K562 (cell line): ENCODE measurements at places on chromosomes 7 and 10. TPM values are rescaled to one million over a fixed set of nuclear protein-coding genes. Genes with fewer than 3 reads are reported as not detected.

Gene TMEM270
- total RNA-seq = not detected in 2 replicates

DNA sequence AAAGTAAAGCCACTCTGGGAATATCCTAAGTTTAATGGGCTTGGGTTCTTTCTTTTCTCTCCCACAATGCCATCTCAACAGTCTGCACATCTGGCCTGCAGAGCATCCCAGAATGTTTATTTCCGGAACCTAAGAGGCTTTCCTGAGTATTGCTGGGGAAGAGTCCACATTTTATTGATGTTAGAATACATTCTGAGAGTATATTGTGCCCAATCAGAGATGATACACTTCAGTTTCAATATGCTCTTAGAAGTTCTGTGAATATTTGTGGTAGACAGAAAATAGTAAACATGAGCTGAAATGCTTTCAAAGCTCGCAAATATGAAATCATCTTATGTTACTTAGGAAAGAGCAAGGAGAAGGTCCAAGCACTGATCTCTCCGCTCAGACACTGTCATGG is 200.6 kb downstream of the TWIST1 start:
- DNase-seq = no peak

DNA sequence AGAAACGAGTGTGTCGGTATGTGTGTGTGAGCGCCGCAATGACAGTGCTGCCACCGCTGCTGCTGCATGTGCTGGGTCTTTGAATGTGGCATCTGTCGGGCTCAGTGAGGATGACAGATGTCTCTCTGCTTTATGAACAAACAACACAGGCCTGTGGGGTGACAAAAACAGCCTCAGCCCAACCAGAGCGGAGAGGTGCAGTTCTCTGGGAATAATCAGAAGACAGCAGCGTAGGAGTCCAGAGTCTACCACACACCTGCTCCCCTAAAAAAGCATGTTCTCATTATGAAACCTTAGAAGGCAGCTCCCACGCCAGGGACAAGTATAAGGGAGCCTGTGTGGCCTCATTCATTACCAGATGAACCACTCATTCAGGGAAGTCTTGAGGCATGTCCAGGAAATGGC is 278.3 kb downstream of the KCNMA1 start:
- DNase-seq = no peak

Gene RBM48
- 13.1 and 13.8 TPM in 2 replicates for total RNA-seq

DNA sequence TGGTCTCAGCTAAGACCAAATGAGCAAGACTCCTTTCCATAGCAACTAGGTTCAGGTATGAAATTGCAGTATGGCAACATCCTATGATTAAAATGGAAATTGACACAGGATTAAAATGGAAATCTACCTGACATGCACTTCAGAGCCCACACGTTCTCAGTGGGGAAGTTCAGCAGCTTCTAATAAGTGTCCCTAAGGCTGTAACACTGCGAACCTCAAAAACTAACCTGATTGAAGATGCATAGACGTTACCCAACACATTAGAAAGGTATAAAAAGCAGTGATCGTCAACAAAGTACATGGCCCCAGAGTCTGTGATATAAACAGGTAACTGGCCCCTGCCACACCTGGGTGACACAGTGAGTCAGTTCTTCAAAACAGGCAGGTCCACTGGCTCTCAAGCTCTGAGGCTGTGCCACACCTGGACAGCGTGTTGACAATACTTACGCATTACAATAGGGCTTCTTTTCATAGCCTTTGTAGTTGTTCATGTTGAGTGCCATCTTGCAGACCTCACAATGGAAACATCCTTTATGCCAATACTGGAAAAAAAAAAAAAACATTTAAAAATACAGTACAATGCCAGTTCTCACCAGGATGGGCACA is 274.9 kb upstream of the NEBL start:
- DNase-seq = no peak

DNA sequence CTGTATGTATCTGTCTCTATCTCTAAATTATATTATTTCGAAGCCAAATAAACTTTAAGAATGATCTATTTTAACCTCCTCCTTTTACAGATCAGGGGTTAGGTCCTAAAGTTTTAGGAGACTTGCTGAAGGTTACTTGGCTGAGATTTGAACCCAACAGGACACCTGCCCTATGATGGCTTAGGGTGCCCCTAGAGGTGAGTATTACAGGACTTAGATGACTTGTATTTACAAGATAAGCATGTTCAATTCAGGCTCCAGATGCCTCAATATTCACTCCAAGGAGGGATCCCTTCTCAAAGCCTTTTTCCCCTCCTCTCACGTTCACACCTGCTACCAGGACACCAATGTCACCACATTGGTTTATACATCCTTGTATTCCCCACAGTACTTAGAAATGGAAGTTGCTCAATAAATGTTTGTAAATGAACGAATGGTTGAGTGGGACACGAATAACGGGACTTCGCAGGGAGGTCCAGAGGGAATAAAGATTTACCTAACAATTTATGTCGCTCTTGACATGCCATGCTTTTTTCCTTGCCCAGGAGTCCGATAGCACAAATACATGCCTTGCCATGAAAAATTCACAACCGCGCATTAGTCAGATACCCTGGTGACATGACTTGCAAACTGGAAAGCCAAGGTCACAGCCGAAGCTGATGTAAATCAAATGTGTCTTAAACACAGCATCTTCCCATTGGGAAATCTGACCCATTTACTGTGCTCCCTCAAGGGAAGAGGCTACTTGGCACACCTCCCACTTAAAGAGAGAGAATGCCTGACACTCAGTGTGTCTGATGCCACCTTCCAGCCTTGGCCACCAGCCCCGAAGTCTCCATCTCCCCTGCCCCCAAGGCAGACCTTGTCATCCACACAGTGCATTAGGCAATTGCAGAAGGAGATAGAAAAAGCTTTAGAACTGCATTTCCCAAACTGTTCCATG is 872.2 kb upstream of the AUTS2 start:
- DNase-seq = no peak

- no peak for DNase-seq
Observed at GRCh38 chr10:79273604-79274003, 73.7 kb upstream of the PPIF start.

Gene FAM25A
- total RNA-seq = not detected in 2 replicates

DNA sequence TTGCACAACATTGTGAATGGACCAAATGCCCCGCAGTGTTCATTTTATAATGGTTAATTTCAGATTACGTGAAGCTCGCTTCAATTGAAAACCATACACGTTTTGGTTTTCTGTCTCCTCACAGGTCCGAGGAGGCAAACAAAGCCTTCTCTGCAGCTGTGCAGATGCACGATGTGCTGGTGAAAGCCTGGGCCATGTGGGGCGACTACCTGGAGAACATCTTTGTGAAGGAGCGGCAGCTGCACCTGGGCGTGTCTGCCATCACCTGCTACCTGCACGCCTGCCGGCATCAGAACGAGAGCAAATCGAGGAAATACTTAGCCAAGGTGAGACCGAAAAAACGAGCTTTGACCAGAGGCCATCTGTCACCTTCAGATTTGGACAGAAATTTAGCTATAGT is 110.3 kb downstream of the TRRAP start:
- no peak for DNase-seq

Gene GRM8
- 0.13 TPM in 1 of 2 replicates, not detected in the other for total RNA-seq
